Naive thymus-derived CD8-positive, alpha-beta T cell (primary cell): ENCODE measurements at places on chromosomes 6 and 20.

DNA sequence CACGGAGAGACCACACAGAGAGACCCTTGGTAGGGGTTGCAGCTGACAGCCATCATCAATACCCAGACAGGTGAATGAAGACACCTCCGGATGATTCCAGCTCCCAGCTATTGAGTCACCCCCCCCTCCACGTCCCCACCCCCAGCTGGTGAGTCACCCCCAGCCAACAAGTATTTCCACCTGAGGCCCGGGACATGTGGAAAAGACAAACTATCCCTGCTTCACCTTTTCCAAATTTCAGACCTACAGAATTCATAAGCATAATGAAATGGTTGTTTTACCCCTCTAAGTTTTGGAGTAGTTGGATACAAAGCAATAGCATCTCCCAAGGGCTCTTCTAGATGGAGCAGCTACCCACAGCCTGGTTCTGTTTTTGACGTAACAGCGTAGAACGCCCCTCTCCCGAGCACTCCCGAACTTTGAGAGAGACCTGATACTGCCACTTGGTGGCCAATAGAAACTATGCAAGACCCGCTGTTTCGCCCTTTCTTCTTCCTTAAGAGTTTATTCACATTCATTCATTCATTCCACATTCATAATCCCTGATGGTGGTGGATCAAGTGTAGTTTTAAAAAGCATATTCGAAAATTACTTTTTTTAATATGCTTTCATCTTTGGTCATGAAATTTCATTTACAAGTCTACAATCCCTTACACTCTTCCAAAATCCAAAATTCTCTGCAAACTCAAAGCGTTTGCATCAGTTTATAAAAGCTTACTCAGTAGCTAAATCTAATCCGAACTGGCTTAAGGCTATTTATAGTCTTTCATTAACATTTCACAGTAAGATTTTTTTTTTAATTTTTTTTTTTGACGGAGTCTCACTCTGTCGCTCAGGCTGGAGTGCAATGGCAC, 15.1 kb upstream of the PPP1R16B start:
- DNase-seq, result no peak
- peak overlapping the region; percentile 55 for H3K4me3 ChIP-seq
- no peaks in the 10 kb centered on the region for H3K27me3 ChIP-seq

DNA sequence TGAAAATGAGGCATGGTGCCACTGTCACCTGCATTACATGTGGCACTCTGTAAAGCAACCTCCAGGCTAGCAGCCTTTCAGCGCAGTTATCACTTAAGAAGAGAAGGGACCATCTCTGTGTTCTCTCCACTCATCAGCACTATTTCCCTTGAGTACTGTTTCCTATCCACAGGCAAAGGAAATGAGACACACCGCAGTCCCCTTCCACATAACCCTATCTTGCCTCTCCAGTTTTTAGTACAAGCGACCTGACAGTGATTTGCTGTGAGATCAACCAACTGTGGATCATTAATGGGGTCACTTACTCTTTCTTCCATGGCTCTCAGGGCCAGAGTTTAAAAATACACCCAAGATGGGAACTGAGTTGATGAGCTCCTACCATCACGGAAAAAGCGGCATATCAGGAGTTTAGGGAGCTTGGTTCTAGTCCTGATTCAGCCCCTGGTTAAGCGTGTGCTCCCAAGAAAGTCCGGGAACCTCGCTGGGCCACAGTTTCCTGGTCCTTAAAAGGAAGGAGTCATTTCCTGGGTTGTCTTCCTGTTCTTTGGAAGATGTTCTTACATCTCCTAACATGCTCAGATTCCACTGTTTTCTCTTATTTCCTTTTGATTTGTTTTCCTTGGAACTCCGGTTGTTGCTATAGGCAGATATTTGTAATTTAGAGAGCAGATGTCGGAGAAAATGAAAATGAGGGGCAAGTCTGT, 27.3 kb downstream of the PRDM1 start:
- peak overlapping the region; percentile 22 for H3K4me3 ChIP-seq
- H3K27ac ChIP-seq, result peak overlapping the region; percentile 33
- no peak for DNase-seq
- peaks cover 51% of the 10 kb centered on the region for H3K27me3 ChIP-seq
- H3K4me1 ChIP-seq, result peaks cover 45% of the 10 kb centered on the region

DNA sequence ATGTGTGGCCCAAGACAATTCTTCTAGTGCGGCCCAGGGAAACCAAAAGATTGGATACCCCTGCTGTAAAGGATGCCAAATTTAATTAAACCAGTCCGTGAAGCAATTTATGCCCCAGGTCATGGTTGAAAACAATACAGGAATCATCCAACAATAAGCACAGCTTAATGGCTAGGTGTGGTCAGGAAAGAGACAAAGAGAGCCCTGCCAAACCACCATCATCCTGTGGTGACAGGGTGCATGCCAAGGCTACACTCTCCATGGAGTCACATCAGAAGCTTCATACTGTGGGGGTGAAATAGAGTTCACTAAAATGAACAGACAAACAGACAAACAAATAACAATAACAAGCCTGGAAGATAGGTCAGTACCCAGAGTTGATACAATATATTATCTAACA, 62.7 kb downstream of the DZANK1 start:
- H3K4me1 ChIP-seq, result no peaks in the 10 kb centered on the region
- no peak overlapping the region for H3K4me3 ChIP-seq
- DNase-seq, result no peak
- H3K36me3 ChIP-seq, result peaks cover 15% of the 10 kb centered on the region

DNA sequence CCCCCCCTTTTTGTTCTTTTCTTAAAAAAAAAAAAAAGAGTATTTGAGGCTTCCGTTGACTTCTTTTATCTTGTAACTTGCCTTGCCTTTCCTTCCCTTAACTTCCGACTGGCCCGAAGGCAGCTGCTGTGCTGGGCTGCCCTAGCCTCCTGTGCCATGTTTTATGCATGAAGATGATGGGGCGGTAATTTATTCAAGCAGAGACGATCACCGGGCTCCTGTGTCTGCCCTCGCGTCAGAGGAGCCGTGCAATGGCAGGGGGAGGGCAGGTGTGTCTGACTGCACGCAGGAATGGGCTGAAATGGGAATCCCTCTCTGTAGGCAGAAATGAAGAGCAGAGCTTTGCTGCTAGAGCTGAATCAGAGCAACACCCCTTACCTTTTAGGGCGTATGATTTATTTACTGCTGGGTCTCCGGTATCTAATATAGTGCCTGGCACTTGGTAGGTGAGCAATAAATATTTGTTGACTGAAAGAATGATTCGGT, 106.3 kb upstream of the RIPOR2 start:
- H3K36me3 ChIP-seq, result no peaks in the 10 kb centered on the region
- no peaks in the 10 kb centered on the region for H3K27me3 ChIP-seq
- H3K27ac ChIP-seq, result peak overlapping the region; percentile 96
- DNase-seq, result peak; percentile 41
- H3K4me3 ChIP-seq, result peak overlapping the region; percentile 98

- H3K4me3 ChIP-seq, result peak overlapping the region; percentile 71
- peaks cover 62% of the 10 kb centered on the region for H3K4me1 ChIP-seq
- no peak for DNase-seq
- H3K27me3 ChIP-seq, result no peaks in the 10 kb centered on the region
- peaks cover 29% of the 10 kb centered on the region for H3K36me3 ChIP-seq
Measured at GRCh38 chr20:62951896-62952372, 575 bp upstream of the SLC17A9 start.

GRCh38 chr6:21902628-21903169, 309.1 kb downstream of the SOX4 start:
- no peak overlapping the region for H3K4me3 ChIP-seq
- H3K36me3 ChIP-seq, result no peaks in the 10 kb centered on the region
- H3K27ac ChIP-seq, result no peak overlapping the region
- no peaks in the 10 kb centered on the region for H3K4me1 ChIP-seq

- H3K4me1 ChIP-seq, result peaks cover 17% of the 10 kb centered on the region
- no peaks in the 10 kb centered on the region for H3K36me3 ChIP-seq
- no peak overlapping the region for H3K4me3 ChIP-seq
- peaks cover 13% of the 10 kb centered on the region for H3K27me3 ChIP-seq
- DNase-seq, result no peak
Measured at GRCh38 chr20:47768016-47768824, 17.1 kb downstream of the SULF2 start.

- no peaks in the 10 kb centered on the region for H3K36me3 ChIP-seq
- no peaks in the 10 kb centered on the region for H3K4me1 ChIP-seq
- DNase-seq, result no peak
- H3K27ac ChIP-seq, result no peak overlapping the region
Measured at GRCh38 chr20:6632187-6632586, 135.3 kb upstream of the BMP2 start.

DNA sequence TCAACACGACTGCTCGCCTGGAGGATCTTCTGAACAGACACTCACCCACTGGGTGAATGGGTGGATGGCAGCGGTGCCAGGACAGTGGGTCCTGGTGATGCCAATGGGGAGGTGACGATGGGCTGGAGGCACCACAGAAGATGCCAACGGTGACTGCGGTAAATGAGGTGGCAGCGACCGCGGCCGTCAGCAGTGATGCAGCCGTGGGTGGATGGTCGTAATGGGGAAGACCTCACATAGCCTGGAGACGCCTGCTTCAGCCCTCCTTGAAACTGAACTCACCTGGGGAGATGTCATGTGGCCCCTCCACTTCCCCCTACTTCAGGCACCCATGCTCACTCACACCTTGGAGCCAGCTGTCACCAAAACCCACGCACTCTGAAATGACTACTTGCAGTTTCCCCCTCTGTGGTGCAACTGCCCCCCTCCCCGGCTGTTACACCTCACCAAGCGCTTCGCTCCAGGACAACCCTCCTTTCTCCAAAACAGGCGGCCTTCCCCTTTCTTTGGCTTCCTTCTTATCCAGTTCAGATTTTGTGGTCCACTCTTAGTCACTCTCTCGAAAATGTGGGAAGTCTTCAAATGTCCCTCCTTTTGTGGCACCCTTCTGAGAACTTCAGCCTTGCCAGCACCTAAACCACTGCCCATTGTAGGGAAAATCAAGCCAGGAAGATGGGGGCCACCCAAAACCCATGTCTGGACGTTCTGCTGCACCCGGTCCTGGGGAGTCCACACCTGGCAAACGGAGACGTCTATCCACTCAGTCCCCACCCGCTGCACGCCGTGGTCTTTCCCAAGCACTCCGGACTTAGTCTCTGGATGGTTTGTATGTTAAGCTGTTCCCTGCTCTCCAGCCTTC, 10.4 kb upstream of the ABHD16B start:
- H3K4me3 ChIP-seq, result no peak overlapping the region
- H3K4me1 ChIP-seq, result peaks cover 10% of the 10 kb centered on the region
- peak overlapping the region; percentile 33 for H3K27ac ChIP-seq
- DNase-seq, result no peak

DNA sequence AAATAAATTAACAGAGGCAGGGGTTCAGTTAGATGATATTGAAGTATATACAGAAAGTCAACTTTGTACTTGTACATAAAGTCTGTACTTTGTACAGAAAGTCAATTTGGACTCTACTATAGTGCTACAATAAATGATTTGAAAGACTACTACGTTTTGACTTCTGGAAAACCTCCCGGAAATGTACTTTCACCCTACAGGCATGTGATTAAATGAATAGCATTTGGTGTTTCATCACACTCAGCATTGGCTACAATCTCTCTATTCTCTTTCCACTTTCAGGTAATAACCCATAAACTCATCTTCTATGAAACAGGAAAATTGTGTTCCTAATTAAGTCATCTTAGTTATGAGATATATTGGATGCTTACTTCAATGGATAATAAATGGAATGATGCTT, 25.6 kb upstream of the MC3R start:
- H3K36me3 ChIP-seq, result no peaks in the 10 kb centered on the region
- no peaks in the 10 kb centered on the region for H3K4me1 ChIP-seq
- DNase-seq, result no peak
- H3K27me3 ChIP-seq, result peaks cover 15% of the 10 kb centered on the region
- H3K27ac ChIP-seq, result no peak overlapping the region

GRCh38 chr20:35283441-35284266, 918 bp downstream of the EIF6 start:
- H3K4me3 ChIP-seq, result peak overlapping the region; percentile 90
- peaks cover 22% of the 10 kb centered on the region for H3K4me1 ChIP-seq
- H3K27me3 ChIP-seq, result no peaks in the 10 kb centered on the region
- H3K27ac ChIP-seq, result peak overlapping the region; percentile 92

DNA sequence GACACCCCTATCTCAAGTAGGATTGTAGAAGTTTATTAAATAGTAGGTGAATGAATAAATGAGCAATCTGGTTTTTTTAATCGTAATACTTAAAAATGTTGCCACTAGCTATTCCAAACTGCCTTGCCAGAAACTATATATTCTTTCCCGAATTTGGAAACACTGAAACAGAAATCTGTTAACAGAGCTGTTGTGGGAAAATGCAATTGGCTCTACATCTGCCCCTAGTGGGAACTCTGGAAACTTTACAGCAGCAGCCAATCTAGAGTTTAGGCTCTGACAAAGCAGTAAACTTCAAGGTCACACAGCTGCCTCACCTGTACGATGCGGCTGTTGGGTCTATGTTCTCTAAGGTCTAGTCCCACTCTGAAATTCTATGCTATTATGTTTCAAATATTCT, 41.7 kb downstream of the SYNE1 start:
- no peaks in the 10 kb centered on the region for H3K4me1 ChIP-seq
- H3K4me3 ChIP-seq, result no peak overlapping the region
- H3K27ac ChIP-seq, result no peak overlapping the region
- no peak for DNase-seq
- H3K27me3 ChIP-seq, result peaks cover 7% of the 10 kb centered on the region

- H3K27me3 ChIP-seq, result no peaks in the 10 kb centered on the region
- H3K4me3 ChIP-seq, result no peak overlapping the region
- H3K27ac ChIP-seq, result no peak overlapping the region
- H3K4me1 ChIP-seq, result peaks cover 40% of the 10 kb centered on the region
Measured at GRCh38 chr20:53943522-53944291, 126.7 kb downstream of the BCAS1 start.

DNA sequence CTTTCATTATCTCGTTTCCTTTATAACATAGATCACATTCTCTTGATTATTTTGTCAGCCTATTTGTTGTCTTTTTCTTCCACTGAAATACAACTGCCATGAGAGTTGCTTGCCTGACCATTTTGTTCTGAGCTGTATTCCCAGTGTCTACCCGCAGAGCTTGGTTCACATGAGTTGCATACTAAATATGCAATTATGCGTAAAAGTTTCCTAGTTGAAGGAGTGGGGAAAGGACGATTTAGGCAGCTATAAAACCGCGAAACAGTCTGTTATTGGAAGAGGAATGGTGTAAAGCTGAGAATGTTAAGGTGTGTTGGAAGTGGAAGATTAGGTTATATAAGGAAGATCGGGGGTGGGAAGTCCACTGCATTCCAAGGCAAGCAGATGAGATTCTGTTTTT, 8.8 kb downstream of the TBPL1 start:
- no peak overlapping the region for H3K4me3 ChIP-seq
- DNase-seq, result no peak
- peaks cover 82% of the 10 kb centered on the region for H3K4me1 ChIP-seq

- DNase-seq, result no peak
- peaks cover 31% of the 10 kb centered on the region for H3K4me1 ChIP-seq
- H3K4me3 ChIP-seq, result peak overlapping the region; percentile 92
- peaks cover 36% of the 10 kb centered on the region for H3K36me3 ChIP-seq
- peaks cover 76% of the 10 kb centered on the region for H3K27me3 ChIP-seq
Measured at GRCh38 chr6:28587746-28588075, 62.0 kb downstream of the GPX5 start.
